ENCODE measurements at places on chromosomes 16 and 17.

- DNase-seq: peak; percentile 62
These were observed 35.1 kb downstream of the MFSD11 start for GRCh38 chr17:76772842-76773525.

GRCh38 chr16:17561056-17561455, 90.3 kb upstream of the XYLT1 start:
- no peak for DNase-seq

DNA sequence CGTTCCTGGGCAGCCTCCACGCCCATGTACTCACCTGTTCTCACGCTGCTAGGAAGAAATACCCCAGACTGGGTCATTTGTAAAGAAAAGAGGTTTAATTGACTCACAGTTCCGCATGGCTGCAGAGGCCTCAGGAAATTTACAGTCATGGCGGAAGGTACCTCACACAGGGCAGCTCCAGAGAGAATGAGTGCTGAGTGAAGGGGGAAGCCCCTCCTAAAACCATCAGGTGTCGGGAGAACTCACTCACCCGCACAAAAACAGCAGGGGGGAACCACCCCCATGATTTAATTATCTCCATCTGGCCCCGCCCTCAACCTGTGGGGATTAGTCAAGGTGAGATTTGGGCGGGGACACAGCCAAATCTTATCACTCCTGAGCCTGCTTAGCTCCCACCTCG, 18.2 kb downstream of the RAB40C start:
- DNase-seq: no peak

DNA sequence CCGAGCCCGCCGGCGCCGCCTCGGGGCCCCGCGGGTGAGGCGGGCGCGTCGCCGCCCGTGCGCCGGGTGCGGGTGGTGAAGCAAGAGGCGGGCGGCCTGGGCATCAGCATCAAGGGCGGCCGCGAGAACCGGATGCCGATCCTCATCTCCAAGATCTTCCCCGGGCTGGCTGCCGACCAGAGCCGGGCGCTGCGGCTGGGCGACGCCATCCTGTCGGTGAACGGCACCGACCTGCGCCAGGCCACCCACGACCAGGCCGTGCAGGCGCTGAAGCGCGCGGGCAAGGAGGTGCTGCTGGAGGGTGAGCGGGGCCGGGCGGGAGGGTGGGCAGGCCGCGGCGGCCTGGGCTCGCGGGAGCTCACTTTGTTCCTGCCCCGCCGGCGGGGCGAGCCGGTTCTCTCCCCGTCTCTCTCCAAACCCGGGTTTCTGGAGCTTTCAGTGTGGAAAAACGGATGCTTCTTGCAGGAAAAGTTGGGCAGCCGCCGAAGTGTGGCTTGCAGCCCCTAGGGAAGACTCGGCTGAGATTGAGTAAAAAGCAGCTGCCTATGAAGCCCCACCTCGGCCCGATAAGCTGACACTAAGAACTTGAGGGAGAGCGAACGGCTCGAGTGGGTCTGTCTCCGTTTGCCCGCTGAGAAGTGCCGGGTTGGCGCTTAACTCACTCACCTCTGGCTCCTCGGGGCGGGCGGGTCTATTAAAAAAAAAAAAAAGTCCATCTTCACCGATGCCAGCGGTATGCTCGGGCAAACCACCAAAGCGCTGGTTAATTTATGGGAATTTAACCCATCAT, 677 bp downstream of the SNTB2 start:
- no peak for DNase-seq

DNA sequence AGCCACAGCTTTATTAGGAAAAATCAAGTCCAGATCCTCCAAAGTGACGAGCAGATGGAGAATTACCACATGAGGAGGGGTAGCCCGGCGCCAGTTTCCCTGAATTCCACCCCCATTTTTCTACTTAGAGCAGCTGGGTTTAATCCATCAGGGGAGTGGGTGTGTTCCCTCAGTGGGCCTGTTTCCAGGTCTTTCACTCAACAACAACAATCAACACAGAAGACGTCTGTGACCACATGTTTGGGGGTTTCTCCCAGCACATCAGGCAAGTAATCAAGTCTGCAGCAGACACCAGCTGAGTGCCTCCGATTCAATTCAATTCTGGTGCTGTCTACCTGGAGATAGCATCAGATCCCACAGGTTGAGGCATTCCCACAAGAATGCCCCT, 6.8 kb downstream of the SLC6A2 start:
- no peak for DNase-seq

GRCh38 chr16:20930365-20930690, 29.8 kb downstream of the LYRM1 start:
- DNase-seq: no peak

- no peak for DNase-seq
These were observed 11.6 kb downstream of the CUEDC1 start for GRCh38 chr17:57943645-57944044.

DNA sequence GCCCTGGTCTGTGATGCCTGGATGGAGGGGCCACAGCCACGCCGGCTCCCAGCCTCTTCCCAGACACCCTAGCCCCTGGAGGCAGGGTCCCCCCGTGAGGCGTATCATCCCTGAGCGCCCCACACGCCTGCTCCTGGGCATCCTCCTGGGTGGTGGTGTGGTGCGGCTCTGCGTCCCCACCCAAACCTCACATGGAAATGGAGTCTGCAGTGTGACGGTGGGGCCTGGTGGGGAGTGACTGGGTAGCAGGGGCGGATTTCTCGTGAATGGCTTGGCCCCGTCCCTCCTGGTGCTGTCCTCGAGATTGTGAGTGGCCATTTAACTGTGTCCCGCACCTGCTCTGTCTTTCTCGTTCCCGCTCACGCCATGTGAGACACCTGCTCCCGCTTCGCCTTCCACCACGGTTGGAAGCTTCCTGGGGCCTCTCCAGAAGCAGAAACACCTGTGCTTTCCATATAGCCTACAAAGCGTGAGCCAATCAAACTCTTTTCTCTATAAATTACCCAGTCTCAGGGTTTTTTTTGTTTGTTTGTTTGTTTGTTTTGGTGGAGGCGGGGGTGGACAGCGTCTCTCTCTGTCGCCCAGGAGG, 5.9 kb upstream of the SSTR5 start:
- DNase-seq: no peak

DNA sequence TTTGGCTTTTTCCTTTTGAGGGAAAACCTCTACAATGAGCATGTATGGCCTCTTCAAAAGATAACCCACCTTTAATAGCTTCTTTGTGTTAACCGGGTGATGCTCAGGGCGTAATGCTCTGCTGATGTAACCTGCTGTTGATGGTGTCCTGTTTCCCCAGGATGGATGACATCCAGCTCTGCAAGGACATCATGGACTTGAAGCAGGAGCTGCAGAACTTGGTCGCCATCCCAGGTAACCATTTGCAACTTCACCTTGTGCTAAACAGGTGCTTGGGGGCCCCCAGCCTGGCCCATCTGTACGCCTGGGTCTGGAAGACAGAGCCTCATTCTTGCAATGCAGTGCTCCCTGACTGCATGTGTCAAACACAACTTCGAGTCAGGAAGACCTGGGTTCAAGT, 75.1 kb downstream of the MARF1 start:
- no peak for DNase-seq

DNA sequence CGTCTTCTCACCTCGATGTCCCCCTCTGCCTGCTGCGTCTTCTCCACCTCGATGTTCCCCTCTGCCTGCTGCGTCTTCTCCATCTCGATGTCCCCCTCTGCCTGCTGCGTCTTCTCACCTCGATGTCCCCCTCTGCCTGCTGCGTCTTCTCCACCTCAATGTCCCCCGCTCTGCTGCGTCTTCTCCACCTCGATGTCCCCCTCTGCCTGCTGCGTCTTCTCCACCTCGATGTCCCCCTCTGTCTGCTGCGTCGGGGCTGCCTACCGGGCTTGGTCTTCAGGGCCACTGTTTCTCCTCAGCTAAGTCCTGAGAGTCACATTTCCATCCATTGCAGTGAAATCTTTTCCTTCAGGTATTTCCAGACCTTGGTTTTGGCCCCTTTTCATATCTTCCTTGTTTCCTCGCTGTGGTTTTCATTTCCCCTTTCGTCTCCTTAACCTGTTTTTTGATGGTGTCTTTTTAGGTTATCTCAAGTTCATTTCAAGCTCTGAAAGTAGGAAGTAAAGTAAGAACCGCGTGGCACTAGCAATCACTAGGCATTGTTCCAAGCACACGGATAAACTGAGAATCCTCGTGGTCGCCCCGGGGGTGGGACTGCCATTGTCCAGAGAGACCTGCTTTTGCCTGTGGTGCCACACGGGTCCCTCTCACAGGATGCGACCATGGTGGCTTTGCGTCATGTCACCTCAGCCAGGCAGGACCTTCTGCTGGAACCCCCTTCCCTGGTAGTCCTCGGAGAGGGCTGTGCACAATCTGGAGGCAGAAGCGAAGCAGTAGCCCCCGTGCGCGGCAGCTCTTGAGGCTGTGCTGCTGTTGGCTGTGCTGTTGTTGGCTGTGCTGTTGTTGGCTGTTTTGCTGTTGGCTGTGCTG, 9.5 kb upstream of the ZNF750 start:
- no peak for DNase-seq

- DNase-seq: no peak
These were observed 35.8 kb downstream of the CACNG3 start for GRCh38 chr16:24291932-24292331.

DNA sequence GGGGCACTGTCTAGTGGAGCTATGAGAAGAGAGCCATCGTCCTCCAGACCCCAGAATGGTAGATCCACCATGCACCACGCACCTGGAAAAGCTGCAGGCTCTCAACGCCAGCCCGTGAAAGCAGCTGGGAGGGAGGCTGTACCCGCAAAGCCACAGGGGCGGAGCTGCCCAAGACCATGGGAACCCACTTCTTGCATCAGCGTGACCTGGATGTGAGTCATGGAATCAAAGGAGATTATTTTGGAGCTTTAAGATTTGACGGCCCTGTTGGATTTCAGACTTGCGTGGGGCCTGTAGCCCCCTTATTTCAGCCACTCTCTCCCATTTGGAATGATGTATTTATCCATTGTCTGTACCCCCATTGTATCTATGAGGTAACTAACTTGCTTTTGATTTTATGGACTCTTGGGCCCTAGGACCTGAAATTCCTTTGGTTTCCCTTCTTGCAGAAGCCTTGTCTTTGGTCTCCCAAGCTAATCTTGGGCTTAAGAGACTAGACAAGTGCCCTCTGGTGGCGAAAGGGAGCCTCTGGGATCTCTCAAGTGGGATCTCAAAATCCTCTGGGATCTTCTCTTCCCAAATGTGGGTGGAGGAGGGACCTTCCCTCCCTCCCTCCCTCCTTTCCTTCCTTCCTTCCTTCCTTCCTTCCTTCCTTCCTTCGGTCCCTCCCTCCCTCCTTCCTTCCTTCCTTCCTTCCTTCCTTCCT, 58.2 kb upstream of the HAPSTR1 start:
- no peak for DNase-seq

GRCh38 chr16:85629326-85629725, 16.2 kb downstream of the GSE1 start:
- DNase-seq: no peak

DNA sequence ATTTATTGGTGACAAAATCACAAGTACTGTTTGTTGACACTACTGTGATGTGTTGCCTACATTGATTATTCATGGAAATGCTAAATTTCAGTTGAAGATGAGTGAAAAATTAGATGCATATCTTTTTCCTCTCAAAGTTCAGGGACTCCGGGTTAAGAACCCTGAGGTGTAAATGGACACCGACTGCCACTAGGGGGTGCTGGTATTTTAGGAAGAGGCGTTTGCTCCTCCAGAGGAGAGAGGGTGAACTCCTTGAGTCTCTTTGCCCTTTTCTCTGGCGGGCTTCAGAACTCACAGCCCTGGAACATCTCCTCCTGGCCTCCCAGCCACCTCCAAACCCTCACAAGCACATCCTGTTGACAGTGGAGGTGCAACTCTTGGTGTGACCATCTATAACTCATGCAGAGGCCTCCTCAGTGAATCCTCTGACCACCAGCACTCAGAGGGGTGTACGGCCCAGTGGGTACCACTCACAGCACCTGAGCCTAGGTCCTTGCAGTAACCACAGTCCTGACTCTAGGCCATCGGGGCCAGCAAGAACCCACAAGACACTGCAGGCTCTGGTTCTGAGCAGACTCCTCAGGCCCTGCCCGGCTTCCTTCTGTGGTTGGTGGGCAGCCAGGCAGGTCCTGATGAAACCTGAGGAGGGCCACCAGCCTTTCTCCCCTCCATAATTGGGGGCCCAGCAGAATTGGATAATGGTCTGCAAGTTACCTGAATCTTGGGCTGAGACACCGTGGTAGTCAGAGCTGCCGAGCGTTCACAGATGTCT, 26.2 kb upstream of the PIK3R5 start:
- DNase-seq: peak; percentile 10

- no peak for DNase-seq
These were observed 4.8 kb downstream of the TNP2 start for GRCh38 chr16:11264155-11264832.

- DNase-seq: no peak
These were observed 10.9 kb downstream of the HOXB4 start for GRCh38 chr17:48567209-48567608.

- no peak for DNase-seq
These were observed 161.1 kb downstream of the STX8 start for GRCh38 chr17:9414471-9414870.

DNA sequence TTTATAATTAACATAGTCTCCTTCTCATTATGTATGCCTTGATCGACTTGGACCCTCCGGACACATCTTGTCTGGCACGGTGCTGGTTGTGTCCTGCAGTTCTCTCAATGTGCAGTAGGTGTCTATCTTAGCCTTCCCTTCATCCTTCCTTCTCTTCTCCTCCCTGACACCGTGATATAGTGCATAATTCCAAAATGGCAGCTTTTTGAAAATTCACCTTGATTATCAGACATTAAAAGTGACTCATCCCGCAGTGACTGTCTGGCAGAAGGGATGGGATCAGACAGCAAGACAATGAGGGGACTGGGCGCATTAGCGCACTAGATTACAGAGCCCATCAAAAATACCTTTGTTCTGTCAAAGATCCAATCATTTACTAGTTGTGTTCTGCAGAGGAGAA, 70.0 kb upstream of the PMFBP1 start:
- no peak for DNase-seq

DNA sequence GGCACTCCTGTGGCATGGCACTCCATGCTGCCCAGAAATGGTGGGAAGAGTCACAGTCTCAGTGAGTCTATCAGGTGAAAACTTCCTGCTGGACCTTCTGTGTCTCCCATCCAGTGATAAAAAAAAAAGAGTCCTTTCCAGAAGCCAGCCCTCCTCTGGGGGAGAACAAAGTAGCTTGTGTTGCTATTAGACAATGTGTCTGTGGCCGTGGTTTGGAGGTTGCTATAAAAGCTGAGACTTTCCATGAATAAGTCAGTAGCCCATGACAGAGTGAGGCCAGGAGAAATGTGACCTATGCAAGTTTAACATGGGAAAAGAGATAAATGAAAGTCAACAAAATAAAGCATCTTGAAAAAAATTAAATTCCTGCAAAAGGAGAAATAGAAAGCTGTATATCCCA, 250.7 kb upstream of the MON1B start:
- DNase-seq: no peak

- DNase-seq: no peak
These were observed 9.9 kb downstream of the ZFP90 start for GRCh38 chr16:68548947-68549346.

DNA sequence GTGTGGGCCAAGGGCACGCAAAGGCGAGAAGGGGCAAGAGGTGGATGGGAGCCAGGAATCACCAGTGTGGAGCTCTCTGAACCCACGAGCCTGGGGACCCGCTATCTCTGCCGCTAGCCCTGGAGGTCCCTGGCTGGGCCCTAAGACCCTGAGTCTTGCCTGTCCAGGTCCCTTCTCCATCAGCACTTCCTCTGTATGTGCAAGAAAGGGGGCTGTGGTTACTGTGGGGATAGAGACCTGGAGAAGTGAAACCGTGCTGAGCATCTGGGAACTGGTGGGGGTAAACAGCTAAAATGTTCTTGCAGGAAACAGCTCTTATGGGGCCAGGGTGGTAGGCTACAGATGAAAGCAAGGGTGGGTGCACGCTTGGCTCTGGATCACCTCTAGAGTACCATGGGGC, 3.1 kb downstream of the SPNS3 start:
- no peak for DNase-seq
